Gastroesophageal sphincter (tissue), 4 donors: ENCODE measurements at places on chromosomes 12 and 14. TPM values are rescaled to one million over a fixed set of nuclear protein-coding genes. Genes with fewer than 3 reads are reported as not detected.

- no peak for ATAC-seq
These were observed 1.5 kb downstream of the PNMA1 start for GRCh38 chr14:73712540-73713180.

GRCh38 chr14:104821971-104822608, 21.2 kb downstream of the ZBTB42 start:
- ATAC-seq, result no peak

GRCh38 chr12:66683822-66684221, 4.9 kb upstream of the GRIP1 start:
- no peak for ATAC-seq

DNA sequence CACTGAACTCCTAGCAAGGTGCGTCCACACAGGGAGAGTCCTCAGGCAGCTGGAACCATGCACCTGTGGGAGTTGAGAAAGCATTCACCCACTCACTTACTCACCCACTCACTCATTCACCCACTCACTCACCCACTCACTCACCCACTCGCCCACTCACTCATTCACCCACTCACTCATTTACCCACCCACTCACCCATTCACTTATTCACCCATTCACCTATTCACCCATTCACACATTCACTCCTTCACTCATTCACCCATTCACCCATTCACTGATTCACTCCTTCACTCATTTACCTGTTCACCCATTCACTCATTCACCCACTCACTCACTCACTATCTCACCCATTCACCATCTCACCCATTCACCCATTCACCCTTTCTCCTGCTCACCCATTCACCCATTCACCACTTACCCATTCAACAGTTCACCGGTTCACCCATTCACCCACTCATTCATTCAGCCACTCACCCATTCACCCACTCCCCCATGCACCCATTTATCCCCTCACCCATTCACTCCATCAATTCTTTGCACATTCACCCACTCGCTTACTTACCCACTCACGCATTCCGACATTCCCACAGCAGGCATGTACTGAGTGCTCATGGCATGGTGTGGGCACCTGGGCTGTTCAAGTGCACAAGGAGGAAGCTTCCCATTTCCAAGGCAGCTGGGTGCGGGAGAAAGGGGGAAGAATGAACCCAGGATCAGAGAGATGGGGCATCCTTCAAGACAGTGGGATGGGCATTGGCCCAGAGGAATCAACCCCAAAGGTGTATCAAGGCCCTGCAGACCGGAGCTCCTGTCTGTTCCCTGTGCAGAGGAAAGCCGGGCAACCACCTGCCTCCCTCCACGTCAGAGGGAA, 135.2 kb upstream of the C14orf180 start:
- ATAC-seq, result no peak

DNA sequence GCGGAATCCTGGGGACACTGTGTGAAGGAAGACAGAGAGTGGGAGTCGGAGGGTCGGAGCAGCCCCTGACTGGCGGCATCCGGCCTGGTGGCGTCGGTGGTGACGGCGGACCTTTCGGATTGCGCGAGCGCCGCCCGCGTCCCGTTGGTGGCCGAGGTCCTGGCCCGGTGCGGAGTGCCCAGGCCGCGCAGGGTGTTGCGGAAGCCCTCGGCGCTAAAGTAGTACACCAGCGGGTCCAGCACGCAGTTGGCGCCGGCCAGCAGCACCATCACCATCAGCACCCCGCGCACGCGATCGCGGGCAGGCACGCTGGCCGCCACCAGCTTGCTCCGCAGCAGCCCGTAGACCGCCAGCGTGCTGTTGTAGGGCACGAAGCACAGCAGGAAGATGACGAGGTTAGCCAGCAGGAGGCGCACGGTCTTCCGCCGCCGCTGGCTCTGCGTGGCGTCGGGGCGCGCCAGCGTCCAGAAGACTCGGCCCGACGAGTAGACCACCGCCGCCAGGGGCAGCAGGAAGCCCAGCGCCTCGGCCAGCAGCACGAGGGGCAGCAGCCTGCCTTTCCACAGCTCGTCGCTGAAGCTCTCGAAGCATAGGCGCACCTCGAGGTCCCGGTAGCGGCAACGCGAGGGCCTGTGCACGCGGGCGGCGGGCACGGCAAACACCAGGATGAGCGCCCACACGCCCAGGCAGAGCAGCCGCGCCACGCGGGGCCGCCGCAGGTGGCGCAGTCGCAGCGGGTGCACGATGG, 13.1 kb upstream of the CHD4 start:
- ATAC-seq, result peak; percentile 55

DNA sequence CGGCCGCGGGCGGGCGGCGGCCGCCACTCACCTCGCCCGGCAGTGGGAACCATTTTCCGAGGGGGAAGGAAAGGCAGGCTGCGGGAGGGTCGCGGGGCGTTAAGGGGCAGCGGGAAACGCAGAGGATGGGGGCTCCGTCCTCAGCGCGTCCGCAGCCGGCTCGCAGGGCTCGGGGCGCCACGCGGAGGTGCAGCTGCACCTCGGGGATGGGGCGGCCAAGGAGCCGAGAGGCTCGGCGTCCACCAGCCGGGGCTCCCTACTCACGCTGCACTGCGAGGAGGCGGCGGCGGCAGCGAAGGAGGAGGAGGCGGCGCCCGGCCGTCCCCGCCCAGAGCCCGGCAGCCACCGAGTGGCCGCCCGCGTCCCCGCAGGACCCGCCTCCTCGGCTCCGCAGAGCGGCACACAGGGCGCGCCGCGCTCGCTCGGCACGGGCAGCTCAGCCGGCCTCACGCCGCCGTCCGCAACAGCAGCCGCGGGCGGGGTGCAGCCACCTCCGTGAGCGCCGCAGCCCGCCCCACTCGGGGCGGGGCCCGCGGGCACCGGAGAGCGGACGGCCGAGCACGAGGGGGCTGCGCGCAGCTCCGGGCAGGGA, at the start of gene ATP2B1:
Gene ATP2B1 (minus strand): TSS at position 274 of the 592 bp plus-strand sequence. CDS start 52,952 bp downstream, outside the sequence.
- peak; percentile 81 for ATAC-seq

GRCh38 chr12:7188562-7189397, 706 bp upstream of the PEX5 start:
- ATAC-seq, result peak; percentile 62

ENTPD5 gene
- 6.5 TPM for total RNA-seq

DNA sequence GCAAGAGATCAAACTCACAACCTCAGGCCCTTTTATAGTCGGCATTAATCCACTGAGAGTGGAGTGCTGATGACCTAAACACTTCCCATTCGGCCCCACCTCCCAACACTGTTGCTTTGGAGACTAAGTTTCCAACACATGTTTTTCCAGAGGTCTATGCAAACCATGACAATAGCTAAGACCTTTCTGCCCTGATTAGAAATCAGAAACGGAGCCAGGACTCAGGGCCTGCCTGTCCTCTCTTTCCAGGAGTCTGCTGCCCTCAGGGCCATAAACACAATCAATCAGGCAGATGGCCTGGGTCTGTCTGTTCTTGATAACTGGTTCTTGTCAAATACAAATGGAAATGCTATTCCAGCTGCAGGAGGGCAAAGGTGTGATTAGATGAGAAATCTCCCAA, 97.2 kb upstream of the PSMC1 start:
- ATAC-seq, result no peak

NXPH4 gene
- total RNA-seq, result not detected

GRCh38 chr12:3305904-3306619, 184.9 kb upstream of the PRMT8 start:
- no peak for ATAC-seq

ALKBH1 gene
- total RNA-seq, result 9.7 TPM

DNA sequence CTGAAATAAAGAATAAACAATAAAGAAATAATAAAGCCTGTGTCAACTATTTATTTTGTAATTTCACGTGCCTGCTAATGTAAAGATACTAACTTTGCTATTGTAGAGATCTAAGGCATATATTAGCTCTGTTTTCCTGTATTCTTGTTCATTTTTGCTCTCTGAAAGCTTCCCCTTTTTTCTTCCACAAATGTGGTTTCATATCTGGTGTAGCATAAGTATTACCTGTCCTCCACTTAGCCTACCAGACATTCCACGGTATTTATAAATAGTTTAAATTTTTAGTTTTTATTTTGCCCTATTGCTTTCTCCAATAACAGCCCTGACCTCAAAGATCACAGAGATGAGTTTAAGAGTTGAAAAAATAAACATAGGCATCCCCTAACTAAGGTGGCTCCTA, 92.6 kb upstream of the ATP2B1 start:
- no peak for ATAC-seq

DNA sequence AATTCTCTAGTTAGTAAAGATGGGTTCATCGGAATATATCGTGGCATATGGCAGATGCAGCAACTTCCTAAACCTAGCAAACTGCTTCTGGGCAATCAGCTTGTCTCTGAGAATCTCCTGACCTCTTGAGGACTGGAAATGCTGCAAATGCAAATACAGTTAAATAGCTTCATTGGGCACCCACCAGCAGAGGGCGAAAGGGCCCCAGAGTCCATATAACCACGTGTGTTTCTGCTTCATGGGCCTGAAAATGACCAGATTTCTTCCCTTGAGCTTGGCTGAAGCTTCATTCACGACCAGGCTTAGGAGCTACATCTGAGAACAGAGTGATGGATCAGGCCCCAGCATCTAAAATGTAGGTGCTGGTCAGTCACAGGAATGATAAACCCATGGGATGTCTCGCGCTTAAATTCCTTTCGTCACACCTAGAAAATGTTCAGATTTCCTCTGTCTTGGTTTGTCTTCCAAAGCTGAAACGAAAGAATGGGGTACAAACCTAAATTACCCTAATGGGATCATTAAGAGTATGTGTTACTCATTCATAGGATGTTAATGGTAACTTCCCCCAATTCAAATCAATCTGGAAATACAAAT, 1482.5 kb upstream of the TMEM132C start:
- no peak for ATAC-seq

DNA sequence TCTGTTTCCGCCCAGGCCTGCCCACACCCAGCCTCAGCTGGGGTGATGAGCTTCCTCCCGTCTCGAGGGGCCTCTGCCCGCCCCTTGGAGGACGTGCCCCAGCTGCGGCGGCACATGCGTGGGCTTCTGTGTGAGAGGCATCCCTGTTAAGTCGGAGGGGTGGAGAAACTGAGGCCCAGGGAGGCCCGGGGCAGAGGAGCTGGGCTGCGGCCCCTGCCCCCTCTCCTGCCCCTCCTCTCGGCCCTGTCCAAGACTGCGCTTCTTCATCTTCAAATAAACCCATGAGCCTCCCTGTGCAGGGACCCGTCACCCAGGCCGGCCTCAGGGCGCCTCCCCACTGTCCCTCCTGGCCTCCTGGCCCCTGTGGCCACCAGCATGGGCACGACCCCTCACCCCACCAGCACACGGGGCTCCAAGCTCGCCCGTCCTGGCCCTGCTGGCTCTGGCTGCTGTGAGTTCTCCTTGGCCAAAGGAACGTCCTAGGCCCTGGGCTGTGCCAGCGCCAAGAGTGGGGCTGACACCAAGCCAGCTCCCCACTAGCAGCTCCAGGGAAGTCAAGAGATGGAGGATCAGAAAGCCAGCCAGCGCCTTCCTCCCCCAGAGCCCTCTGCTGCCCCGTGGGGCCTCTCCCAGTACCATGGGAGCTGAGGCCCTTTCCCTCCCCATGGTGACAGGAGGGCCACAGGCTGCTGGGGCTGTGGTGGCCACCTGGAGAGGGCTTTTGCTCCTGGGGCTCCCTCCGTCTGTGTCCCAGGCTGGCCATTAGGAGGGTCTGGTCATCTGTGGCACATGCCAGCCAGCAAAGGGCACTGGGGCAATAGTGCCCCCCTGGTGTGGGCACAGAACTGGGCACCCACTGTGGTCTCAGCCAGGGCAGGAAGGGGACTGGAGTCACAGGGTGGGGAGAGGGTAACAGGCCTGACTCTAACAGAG, 180.4 kb downstream of the KIF26A start:
- no peak for ATAC-seq

GRCh38 chr14:105165761-105166485, 2.7 kb downstream of the JAG2 start:
- no peak for ATAC-seq

DNA sequence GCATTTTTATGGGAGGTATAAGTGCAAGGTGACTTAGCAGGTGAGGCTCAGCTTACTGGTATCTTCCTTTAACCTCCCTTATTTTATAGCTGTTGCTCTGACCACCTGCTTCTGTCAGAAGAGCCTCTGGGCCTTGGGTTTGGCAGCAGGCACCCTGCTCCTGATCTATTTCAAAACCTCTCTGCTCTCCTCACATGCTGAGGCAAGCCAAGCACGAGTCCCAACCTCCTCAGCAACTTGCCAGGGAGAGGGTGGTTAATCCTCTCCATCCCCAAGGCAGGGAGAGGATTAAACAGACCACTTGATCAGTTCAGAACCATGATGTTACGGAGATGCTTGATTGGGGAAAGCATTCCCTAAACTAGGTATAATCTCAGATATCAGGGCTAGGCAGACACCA, 5.4 kb downstream of the PLEKHH1 start:
- ATAC-seq, result no peak

ARHGEF25 gene
- total RNA-seq, result 133 TPM

DNA sequence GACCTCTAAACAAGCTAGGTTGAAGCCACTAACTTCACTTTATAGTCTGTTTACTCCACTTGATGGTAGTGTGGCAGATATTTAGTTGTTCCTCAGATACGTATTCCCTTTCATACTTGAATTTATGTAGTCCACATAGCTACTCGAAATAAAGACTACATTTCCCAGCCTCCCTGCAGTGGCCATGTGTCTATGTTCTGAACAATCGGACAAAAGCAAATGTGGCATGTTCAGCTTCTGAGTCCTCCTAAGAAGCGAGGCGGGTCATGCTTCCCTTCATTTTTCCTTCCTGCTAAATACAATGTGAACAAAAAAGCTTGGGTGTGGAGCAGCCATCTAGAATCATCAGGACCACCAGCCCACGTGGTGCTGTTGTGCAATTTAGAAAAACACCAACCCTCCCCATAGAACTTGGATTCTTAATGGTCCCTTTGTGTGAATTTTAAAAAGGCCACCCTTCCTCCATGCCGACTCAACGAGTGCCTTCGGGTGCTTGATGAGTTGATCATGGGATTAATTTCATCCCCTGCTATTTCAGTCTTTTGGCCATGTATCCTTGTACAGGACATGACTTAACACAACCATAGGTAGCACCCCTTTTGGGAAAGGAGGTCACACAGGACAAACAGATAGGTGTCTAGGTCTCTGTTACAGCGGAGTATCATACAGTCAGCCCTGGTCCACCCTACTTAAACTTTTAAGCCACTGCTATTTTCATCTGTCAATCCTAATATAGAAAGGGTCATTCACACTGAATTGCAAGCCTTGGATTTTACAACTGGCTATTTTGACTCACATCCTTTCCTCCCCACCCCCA, 60.7 kb downstream of the ZFC3H1 start:
- ATAC-seq, result no peak
